ENCODE measurements at places on chromosomes 2 and 18.
A peak's percentile ranks its signal among the peaks of the same experiment; 100 is the strongest.

GRCh38 chr2:211745295-211746097 lies 793.1 kb downstream of the ERBB4 start:
- DNase-seq, result peak; percentile 45

DNA sequence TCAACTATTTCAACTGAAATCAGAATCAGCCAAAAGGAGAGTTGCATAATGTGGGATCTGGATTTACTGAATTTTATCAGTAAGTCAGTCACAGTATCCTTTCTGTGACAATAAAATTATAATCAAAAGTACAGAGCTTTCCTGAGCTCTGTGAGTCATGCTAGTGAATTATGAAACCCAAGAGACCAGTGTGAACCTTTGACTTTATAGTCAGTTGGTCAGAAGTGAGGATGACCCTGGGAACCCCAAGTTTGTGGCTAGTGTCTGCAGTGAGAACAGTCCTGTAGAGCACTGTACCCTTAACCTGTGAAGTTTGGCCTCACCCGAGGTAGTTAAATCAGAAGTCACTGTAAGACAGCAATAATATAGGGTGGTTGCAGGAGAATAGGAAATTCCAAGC lies 381.7 kb downstream of the CDH19 start:
- DNase-seq, result peak; percentile 20

DNA sequence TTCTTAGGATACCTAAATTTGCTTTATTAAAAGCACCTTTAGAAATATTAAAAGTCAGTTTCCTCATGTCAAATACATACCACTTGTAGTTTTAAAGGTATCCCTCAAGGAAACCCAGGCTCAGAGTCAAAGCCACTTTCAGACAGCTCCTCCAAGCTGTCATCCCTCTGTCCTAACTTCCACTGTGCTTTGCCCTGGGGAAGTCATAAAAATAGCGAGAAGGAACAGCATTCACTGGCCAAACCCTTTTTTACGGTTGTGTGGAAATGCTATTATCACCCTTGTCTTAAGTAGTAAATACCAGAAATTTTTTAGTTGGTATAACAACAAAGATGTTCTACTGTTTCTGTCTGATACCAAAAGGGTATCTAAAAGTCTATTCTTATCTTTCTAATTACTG lies 680.5 kb downstream of the ZEB2 start:
- DNase-seq, result no peak

GRCh38 chr2:52128081-52128480 lies 1096.1 kb upstream of the NRXN1 start:
- no peak for DNase-seq

DNA sequence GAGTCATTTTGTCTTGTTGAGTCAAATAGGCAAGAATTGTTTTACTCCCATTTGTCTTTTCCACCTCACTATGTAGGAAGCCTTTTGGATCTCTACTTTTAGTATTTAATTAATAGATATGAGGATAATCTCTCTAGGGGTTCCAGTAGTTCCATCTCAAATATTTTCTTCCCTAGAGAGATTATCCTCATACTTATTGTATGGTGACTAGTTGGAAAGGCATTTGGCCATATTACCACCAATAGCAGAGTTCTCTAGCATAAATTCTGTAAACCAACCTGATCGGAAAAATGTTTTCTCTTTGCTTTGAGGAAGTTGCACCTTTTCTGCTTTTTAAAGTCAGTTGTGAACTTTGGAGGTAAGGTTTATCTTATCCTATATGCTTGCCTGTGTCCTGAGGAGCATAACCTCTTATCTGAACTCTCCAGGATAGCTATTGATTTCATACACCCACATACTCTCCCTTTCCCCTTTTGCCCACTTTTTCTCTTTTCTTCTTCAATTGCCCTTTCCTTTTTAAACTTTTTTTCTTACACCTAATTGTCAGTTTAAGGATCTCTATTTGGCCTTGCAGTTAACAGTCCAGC lies 100.8 kb downstream of the GALNT1 start:
- no peak for DNase-seq

GRCh38 chr2:116680256-116680936 lies 1134.1 kb upstream of the DDX18 start:
- no peak for DNase-seq

- DNase-seq, result no peak
These were observed 8.1 kb downstream of the SMAD4 start for GRCh38 chr18:51038110-51038509.

DNA sequence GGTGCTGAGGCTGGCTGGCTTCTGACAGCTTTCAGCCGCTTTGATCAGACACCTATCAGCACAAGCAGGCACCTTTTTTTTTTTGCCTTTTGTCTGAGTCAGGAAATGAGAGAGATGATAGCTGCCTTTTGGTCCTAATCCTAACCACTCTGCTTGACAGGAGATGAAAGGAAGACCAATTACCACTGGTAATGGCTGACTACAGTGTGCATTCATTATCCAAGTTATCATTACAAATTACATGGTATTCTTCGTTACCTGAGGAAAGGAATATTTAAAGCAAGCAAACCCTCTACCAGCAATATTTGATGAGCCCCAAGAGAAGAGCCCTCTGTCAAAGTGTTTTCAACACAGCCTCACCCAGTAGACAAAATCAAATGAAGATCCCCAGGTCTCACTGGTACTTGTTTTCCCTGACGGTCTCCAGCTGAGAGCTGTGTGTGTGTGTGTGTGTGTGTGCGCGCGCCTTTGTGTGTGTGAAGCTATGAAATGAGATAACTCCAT lies 925.7 kb downstream of the DCDC2C start:
- no peak for DNase-seq

DNA sequence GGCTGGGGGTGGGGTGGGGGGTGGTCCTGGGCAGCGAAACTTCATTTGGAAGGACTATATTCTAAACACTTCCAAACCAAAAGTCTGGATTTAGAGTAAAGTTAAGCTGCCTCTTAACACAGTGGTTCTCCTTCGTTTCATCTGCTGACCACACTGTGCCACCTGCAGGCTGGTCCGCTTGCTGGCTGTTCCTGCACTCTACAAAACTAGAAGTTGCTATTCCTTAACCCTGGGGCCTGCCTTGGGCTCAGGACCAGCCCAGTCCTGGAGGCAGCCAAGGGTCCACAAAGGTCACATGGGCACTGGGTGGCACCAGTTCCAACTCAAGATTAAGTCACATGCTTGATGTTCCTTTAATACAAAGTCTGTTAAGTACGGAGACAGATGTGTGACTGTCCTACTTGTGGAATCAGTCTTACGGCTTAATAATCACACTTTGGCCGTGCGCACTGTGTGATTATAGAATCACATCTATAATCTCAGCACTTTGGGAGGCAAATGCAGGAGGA lies 195.4 kb downstream of the FAM210A start:
- DNase-seq, result peak; percentile 1

- DNase-seq, result no peak
These were observed 44.5 kb upstream of the TMEM17 start for GRCh38 chr2:62550461-62550860.

GRCh38 chr2:119859528-119859927 lies 99.8 kb downstream of the PTPN4 start:
- no peak for DNase-seq

All from bronchial epithelial cell (primary cell).